Ecto neural progenitor cell (in vitro differentiated cells): ENCODE measurements at places on chromosomes 12 and 14.

DNA sequence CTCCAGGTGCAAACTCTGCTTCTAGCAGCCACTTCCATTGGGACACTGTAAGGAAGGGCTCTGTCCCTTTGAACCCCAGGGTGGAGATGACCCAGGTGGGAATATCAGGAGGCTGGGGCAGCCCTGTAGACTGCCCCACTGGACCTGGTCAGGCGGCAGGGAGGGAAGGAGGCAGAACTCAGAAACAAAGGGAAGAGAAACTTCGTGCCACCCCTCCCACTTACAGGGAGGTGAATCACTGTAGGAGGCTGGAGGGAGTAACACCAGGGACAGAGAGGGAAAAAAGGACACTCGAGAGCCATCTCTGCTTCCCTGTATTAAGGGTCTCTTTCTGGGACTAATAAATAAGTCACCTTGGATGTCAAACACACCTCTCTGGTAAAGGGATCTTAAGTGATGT, 37.4 kb downstream of the ISCA2 start:
- no peak for DNase-seq

DNA sequence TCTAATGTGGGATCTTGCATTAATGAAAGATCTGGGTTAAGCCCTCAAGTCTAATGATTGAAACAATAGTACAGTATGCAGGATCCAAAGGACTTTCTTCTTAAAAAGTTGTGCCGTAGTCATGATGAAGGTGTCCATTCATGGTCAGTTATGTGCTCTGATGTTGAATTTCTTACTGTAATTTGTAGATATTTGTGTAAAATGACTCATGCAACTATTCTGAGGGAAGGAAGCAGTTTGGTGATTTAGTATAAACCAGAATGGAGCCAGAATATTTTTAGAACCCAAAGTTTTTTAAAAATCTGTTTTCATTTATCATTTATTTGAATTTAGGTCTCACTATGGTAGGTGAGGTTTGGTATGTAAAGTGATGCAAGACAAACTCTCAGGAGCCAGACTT, 151.2 kb downstream of the AKAP6 start:
- no peak for DNase-seq

GRCh38 chr12:65826353-65827171, 2.3 kb downstream of the HMGA2 start:
- no peak for DNase-seq

DNA sequence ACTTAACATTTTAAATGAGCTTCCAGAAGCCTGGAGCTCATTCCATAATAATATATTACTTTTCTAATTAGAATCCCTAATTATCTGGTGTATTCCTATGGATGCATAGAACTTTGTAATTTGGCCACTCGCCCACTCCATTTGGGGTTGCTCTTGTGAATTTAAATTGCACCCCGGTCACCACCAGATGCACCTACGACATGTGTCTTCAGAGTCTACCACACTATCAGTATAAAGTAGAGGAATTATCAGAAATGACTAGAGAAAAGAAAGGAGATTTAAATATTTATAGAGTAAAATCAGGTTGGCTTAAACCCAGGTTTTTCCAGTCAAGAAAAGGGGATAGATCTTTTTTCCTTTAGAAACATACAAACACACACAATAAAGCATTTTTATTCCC, 145.8 kb upstream of the DCN start:
- DNase-seq, result no peak

- no peak for DNase-seq
Observed at GRCh38 chr14:100605706-100606686, 18.8 kb upstream of the BEGAIN start.

GRCh38 chr12:6373022-6373787, 2.2 kb downstream of the SCNN1A start:
- DNase-seq, result peak; percentile 49

GRCh38 chr12:27595231-27595642, 71.2 kb downstream of the PPFIBP1 start:
- DNase-seq, result peak; percentile 52

- DNase-seq, result no peak
Observed at GRCh38 chr12:15152868-15153267, 68.3 kb downstream of the RERG start.

- DNase-seq, result no peak
Observed at GRCh38 chr14:47259796-47260195, 415.6 kb downstream of the MDGA2 start.

DNA sequence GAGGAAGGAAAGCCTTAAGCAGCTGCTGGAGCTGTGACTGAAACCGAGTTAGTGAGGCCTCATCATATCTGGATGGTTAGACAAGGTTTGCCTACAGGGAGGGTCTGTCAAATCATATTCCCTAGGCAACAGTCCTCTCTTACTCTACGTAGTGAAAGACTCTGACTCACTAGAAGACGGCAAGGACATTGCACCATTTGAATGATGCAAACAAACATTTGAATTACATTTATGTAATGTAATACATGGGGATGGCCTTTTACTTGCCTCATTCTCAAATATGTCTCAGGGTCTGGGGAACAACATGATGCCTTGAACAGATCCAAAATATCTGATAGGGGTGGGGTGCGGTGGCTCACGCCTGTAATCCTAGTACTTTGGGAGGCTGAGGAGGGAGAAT, 29.8 kb upstream of the STRAP start:
- DNase-seq, result no peak

- DNase-seq, result peak; percentile 51
Observed at GRCh38 chr14:87745507-87746118, 247.4 kb downstream of the GALC start.
